ENCODE measurements at places on chromosomes 13 and 19. TPM values are rescaled to one million over a fixed set of nuclear protein-coding genes. Genes with fewer than 3 reads are reported as not detected.

The FPR2 gene
- not detected for total RNA-seq

The ENOX1 gene
- 8.5 TPM for total RNA-seq

The GPR183 gene
- total RNA-seq, result not detected

The ATP4B gene
- not detected for total RNA-seq

The CYP2A6 gene
- not detected for total RNA-seq

The FLT1 gene
- total RNA-seq, result 328 TPM

The SBK2 gene
- total RNA-seq, result not detected

The DAND5 gene
- total RNA-seq, result not detected

The CEBPG gene
- total RNA-seq, result 52.7 TPM

The SERPINE3 gene
- not detected for total RNA-seq
